Stimulated activated CD4-positive, alpha-beta T cell treated with anti-CD3 and anti-CD28 coated beads, TNF-alpha, amount 100 ng/mL, for 1 hour (primary cell): ENCODE measurements at places on chromosomes 3 and 15.

DNA sequence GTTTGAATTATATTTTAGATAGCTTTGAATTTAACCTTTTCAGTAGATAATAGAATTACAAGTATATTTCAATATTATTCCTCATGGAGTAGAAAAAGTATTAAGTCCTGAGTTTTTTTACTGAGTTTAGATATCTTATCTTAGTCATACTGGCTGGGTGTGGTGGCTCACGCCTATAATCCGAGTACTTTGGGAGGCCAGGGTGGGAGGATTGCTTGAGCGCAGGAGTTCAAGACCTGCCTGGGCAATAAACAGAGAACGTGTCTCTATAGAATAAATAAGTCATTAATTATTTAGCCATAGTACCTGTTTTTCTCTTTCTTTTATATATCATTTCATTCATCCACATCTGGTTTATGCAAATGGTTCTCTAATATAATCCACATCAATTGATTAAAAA is 9.9 kb downstream of the RAP2B start:
- no peak for DNase-seq

- DNase-seq = no peak
Measured at GRCh38 chr3:100254168-100254777, 6.5 kb upstream of the TBC1D23 start.

DNA sequence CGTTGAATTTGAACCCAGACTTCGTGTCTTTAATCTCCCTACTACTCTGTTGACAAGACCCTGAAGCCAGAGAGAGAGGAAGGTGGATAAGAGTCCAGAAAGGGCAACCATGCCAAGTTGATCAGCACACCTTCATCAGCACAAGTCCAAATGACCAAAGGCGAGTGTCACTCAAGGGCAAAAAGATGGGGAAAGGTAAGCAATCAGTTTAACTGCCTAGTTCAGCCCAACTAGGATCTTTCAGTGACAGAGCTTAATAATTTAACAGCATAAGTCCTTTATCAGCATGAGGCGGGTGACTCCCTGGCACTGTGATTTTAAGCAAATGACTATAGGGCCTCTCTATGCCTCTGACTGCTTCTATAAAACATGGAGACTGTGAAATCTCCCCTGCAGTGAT is 6.2 kb downstream of the SUCLG2 start:
- no peak for DNase-seq

DNA sequence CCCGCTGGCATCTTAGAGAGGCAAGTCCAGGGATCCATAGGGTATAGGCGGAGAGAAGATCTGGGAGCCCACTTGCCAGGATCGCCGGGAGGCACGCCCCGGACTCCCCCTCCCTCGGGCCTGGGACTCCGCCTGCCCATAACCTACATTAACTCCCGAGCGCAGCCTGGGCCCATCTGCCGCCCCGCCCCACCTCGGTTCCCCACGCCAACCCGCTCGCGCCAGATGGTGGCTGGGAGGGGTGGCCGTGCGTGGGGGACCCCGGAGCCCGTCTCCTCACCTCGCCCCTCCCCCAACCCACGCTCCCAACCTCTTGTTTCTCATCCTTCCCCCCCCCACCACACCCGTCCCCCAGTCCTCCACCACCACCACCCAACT is 1.7 kb upstream of the DLL4 start:
- no peak for DNase-seq

- no peak for DNase-seq
Measured at GRCh38 chr3:194908972-194909371, 223.3 kb downstream of the FAM43A start.

DNA sequence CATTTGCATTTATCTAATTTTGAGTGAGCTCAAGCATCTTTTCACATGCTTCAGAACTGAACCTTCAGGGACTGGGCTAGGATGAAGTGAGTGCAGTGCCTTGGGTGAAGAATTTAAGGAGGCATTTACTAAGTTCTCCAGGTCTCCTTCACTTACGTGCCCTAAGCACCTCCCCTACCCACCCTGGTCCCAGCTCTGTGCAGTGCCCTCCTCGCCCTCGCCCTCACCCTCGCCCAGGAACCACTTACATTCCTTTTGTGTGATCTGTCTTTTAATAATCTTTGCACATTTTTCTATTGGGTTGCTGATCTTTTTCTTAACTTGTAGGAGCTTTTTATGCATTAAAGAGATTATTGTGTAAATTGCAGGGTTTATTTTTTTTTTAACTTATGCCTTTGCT is 322.6 kb downstream of the THSD4 start:
- DNase-seq = no peak

DNA sequence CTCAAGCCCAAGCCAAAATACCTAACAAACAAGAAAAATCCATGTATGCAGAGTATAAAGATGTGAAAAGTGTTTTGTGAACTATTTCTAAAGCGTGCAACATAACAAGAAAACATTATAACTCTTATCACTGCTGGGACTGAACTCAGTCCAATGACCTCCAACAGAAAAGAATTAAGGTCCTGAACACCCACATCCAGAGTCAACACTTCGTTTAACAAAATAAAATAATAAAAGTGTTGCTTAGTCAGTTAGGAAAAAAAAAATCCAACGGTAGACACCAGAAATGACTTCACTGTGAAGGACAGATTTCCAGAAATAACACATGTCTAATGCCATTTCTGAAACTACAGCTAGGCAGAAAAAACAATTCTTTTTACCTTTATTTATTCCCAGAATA is 28.0 kb downstream of the MB21D2 start:
- no peak for DNase-seq

- no peak for DNase-seq
Measured at GRCh38 chr3:146468671-146469149, 651 bp downstream of the PLSCR2 start.

GRCh38 chr3:113764698-113765097 is 17.9 kb downstream of the ATP6V1A start:
- DNase-seq = no peak

DNA sequence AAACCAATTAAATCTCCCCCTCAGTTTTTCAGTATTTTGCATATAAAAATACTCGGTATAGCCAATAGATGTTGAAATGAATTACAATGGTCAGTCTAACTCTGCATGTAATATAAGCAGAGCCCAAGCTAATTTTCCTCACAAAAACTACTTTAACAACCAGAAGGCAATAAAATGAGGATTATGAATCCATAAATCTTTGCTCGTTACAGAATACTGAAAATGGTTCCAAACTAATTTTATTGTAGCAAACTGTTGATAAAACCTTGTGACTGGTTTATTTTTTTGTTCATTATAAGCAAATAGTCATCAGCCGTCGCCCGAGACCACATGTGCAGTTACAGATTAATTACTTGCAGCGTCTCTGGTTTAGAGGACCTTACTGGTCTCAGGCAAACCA is 183.2 kb downstream of the SSR3 start:
- DNase-seq = no peak

- DNase-seq = no peak
Measured at GRCh38 chr3:36792342-36792741, 28.0 kb upstream of the DCLK3 start.

DNA sequence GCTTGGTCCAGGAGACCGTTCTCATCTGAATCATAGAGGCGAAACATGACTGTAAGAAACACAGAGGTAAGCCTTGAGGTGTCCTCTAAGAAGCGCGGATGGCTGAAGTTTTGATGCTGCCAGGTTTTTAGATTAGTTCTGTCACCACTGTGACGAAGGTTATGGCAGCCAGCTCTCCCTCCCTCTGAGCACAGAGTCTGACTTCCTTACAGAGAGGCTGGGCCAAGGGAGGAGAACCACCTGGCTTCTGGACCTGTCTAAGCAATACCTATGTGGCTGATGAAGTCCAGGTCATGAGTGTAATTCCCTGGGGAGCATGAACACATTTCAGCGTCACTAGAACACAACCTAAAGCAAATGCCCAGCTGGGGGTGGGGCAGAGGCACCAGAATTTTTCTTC is 77.4 kb downstream of the DGKG start:
- no peak for DNase-seq

- DNase-seq = no peak
Measured at GRCh38 chr15:96431786-96432185, 101.3 kb downstream of the NR2F2 start.

DNA sequence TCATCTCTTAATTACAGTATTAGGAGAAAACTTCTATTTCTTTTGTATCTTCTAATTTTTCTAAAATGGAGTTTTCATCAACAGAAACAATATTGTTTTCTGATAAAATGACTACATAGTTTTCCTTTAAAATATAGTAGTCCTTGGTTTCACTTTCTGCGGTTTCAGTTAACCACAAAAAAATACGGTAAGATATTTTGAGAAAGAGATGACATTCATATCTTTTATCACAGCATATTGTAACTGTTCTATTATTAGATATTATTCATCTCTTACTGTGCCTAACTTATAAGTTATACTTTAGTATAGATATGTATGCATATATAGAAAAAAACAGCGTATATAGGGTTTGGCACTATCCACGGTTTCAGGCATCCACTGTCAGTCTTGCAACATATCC is 2.3 kb downstream of the B4GALT4 start:
- DNase-seq = no peak

GRCh38 chr3:156859578-156859977 is 33.4 kb downstream of the LEKR1 start:
- no peak for DNase-seq

DNA sequence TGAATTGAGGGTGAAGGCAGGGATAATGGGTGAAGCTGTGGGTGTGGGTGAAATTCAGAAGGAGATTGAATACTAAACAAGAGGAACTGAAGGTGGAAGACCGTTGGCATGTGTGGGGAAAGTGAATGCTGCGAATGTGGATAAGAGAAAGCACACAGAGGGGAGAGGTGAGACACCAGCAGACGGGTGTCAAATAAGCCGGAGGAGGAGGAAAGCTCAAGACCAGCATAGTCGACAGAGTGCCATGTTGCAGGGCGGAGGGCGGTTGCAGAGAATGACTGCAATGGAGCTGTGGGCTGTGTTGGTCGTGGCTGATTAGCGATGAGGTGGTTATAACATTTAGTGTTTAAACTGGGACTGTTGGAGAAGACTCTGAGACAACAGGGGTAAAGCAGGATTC is 16.4 kb upstream of the HCN4 start:
- no peak for DNase-seq

DNA sequence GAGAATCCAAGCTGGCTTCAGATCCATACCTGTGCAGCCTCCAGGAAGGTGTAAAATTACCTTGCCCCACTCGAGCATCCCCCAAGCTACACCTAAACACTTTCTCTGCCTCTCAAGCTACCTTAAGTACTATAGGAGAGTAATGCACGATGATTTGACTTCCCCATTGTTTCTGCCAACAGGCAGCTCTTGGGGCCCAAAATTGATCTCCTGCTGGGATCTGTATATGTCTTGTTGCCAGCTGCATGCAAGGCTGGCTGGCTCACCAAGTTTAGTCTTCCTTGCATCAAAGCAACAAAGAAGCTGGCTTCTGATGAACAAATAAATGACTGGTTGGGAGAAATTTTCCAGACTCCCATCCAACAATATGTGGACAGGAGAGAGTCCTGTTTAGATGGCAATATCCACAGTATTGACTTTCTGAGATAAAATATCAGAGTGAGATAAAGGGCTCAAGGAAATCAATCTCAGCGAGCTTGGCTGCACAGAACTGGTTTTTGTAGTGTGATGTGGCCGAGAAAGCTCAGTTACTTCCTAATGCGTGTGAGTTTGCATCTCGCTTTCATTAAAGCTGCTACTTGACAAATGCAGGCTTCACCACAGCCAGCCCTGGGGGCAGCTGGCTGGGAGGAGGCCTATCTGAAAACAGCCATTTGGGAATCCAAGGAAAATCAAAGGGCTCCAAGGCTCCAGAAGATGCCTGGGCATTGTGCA is 140.7 kb downstream of the MINAR1 start:
- no peak for DNase-seq

DNA sequence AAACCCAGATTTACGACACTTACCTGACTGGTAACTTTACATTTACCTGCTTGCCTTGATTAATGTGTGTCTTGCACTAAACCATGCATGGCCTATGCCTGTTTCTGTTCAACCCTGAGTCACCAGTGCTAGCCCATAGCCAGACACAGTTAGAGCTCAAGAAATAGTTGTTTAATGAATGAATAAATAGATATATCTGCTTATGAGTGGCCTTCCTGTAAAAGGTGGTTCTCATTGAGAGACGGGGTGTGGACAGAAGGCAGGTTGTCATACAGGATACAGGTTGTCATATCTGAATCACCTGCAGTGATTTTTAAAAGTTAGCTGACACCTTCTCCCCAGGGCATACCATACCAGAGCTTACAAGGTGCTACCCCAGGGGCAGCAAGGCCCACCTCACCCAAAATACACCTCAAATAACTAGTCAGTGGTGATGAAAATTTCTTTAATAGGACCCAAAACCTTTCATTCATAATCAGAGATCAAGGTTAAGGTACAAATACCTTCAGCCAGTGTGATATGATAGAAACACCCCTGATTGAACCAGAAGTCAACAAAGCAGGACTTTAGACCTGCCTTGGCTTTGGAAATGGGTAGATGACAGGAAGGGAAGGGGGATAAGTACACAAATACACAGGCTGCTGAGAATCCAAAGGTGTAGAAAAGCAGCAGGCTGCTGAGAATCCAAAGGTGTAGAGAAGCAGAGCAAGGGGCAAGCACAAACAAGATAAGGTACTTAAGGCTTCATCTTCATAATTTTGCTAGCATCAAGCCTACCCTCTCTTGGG is 45.4 kb upstream of the TSC22D2 start:
- DNase-seq = no peak

DNA sequence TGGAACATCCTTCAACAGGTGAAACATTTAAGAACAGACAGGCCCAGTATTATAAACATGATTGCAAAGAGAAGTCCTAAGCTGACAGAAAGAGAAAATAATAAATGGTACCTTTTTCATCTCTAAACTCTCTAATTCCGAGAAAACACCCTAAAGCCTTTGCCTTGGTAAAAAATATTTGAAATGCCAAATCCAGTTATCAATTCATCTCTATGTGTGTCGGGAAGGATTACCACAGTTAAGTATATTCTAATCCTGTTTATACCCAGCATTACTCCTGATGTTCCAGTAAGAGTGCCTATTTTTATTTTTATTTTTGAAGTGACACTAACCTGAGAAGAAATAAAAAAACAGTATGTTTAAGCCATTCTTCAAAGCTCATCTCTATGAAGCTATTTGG is 219.3 kb upstream of the NANOGP8 start:
- DNase-seq = no peak

GRCh38 chr3:131222599-131222998 is 159.0 kb upstream of the NUDT16 start:
- no peak for DNase-seq

DNA sequence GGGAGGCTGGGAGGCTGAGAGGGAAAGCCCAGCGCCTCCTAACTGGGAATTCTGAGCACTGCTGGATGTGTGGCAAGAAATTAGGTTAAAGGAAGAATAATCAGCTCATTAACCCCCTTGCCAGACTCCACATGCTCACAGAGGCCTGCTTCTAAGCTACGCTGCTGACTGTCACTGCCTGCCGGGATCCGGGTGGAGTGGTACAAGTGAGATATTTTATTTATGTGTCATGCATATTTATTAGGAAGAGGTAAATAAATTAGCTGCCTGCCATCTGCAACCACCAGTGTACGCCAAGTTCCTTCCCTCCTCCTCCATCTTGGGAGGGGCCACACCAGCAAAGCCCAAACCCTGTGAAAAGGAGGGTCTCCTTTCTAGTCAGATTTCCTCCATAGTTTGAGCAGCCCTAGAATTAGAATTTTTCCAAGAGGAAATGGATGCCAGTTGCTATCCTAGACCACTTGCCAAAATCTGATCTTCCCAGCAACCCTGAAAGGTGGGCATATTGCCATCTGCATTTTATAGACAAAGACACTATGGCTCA is 43.5 kb upstream of the GRIP2 start:
- no peak for DNase-seq
